Pancreas (tissue), 10 donors: ENCODE measurements at places on chromosomes 3 and 15.

GRCh38 chr3:161295325-161295724 is 74.2 kb downstream of the NMD3 start:
- no peak for DNase-seq

DNA sequence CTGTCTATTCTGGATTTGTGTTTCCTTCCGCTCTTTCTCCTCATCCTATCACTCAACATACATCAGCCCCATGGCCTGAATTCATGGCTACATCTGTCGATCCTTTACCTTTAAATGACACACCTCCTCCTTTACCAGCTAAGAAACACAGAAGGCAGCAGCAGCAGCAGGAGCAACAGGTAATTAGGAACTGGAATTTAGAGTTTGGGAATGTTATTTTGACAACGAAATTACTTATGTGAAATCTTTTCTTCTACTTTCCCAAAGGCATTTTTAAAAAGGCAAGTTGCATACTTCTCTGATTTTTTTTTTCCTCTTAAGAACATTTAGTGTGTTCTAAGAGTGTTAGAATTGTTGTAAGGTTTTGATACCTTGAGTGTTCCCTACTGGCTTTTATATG is 29.1 kb upstream of the ABHD10 start:
- no peak for DNase-seq

- DNase-seq, result peak; percentile 54
Observed at GRCh38 chr3:133943639-133944141, 48.0 kb upstream of the RAB6B start.

DNA sequence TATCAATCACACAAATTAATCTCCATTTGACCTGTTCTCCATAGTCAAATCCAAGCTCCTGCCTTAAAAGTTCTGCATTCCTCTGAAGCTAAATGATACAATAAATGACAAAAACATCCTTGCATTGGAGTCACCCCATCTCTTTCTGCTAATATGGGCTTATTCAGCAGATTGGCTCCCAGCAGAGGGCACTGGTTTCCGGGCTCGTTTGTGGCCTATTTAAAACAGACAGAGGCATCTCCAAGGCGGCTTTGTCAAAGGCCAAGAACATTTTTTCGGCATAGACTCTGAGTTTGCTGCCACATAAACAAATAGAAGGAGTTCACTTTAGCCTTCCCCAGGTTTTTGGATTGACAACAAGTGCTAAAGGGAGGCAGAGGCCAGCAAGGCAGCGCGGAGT is 204.4 kb upstream of the RASGRP1 start:
- DNase-seq, result no peak

GRCh38 chr15:37995461-37996347 is 61.3 kb downstream of the TMCO5A start:
- no peak for DNase-seq

- DNase-seq, result no peak
Observed at GRCh38 chr15:63848879-63849551, 15.3 kb upstream of the HERC1 start.

DNA sequence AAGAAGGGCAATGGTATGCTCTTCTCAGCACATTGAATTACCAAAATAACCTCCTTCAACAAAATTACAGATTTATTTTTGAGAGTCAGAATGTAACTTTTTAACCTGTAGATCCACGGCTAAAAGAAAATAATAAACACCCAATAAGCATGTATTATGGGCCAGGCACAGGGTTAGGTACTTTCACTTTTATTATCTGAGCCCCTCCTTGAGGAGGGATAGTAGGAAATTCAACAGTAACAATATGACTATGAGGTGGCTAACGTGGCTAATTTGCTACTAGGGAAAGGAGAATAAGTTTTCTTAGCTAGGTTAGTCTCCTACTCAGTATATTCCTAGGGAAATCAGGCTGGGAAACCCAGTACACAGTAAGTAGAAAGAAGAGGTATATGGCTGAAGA is 306.9 kb downstream of the GAP43 start:
- no peak for DNase-seq

DNA sequence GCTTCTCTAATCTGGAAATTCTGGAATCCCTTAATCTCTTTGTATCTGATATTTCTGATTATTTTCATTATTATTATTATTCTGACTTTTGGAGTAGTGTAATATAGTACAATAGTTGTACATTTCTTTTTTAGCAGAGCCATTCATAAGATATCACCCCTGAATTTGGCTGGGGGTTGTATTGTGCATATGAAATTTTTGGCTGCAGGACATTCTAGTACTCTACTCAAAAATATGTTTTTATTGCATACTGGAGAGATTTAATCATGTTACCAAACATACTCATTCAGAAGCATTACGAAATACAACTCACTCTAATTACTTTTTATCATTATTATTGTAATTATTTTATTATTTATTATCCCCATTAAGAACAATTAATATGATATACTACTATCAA is 589.7 kb upstream of the KCNMB2 start:
- DNase-seq, result no peak

- no peak for DNase-seq
Observed at GRCh38 chr15:97129674-97130073, 799.2 kb downstream of the NR2F2 start.

- no peak for DNase-seq
Observed at GRCh38 chr3:88189361-88189810, 39.6 kb downstream of the C3orf38 start.

DNA sequence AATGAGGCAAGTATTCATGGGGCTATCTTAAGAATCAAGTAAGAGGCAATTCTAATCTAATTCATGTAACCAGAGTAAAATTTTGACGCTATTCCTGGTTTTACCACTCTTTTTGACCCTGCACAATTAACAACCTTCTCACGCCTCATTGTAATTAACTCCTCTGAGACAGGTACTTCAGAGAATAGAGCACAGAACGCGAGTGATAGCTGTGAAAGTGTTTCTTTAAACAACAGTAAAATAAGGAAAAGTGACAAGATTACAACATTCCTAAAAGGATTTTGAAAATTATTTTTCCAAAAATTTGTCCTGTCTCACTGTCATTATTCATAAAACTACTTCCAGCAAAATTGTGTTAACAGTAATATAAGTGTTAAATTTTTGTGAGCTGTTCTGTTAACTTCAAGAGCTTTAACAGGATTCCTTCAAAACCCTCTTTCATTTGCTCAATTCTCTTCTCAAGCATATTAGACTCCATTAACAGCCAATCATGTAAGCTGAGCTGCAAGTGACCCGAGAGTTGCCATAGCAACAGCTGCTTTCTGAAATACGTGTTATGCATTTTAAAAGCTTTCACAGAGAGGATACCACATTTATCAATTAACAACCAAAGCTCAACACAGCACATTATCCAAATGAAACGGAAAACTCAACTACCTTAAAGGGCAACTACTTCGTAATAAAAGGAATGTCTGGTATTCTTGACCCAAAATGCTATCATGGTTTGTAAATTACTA is 93.1 kb downstream of the STAG1 start:
- no peak for DNase-seq

GRCh38 chr3:5022187-5022965 is 43.1 kb downstream of the BHLHE40 start:
- DNase-seq, result no peak

DNA sequence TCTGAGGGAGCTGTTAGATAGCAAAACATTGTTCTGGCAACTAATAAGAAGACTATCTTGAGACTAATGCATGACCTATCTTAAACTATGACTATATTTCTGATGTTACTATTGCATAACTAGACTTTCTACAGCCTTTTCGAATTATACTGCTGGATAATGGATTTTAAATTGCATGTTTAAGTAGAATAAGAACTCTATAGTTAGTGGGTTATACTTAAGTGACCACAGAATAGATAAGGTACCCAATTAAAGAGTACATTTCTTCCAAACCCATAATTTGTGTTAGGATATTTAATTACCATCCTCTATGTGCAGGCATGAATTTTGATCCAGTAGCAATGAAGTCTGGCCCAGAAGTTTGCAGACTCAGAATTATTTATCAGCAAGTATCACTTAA is 44.6 kb upstream of the SPPL2A start:
- no peak for DNase-seq

GRCh38 chr3:20773320-20773984 is 587.4 kb upstream of the SGO1 start:
- no peak for DNase-seq

DNA sequence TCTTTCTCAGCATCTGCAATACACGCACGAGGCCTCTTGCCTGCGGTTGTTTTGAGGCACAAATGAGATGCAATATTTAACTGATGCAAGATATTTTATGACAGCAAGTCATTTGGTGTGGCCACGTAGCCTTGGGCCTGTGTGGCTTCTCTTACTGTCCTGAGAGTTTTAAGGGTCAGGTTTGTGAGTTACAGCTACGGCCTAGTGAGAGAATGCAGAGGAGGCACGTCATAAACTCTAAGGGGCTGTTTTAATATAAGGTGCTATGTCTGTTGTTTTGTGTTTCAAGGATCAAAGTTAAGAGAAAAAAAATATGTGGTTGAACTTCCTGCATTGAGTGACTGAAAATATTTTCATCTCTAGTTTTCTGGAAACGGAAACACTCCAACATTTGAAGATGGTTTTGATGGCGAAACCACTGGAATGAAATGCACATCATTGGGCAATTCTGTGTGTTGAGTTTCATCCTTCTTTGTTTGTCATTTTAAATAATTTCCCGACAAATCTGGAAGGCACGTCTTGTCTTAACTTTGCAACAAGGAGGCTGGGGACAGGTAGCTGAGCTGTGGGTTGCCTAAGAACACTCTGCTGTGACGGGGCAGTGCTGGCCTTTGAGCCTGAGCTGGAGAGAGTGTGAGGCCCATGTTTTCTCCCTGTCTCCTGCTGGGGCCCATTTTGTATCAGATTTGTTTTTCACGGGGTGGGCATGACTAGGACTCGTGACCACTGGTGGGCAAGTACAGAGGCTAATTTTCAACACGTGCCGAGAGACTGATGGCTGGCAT is 5.1 kb downstream of the APBA2 start:
- no peak for DNase-seq

- DNase-seq, result no peak
Observed at GRCh38 chr3:54897028-54897711, 30.7 kb downstream of the LRTM1 start.

DNA sequence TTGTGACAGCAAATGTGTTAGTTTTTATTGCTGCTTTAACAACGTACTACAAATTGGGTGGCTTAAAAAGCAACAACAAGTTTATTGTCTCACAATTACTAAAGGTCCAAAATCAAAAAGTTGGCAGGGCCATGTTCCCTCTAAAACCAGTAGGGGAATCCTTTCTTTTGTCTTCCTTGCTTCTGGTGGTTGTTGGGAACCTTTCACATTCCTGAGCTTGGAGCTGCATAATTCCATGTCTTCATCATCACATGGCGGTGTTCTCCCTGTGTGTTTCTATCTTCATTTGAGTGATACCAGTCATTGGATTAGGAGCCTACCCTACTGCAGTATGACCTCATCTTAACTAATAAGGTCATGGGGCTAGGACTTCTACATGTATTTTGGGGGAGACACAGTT is 7.4 kb downstream of the SPRED1 start:
- no peak for DNase-seq

DNA sequence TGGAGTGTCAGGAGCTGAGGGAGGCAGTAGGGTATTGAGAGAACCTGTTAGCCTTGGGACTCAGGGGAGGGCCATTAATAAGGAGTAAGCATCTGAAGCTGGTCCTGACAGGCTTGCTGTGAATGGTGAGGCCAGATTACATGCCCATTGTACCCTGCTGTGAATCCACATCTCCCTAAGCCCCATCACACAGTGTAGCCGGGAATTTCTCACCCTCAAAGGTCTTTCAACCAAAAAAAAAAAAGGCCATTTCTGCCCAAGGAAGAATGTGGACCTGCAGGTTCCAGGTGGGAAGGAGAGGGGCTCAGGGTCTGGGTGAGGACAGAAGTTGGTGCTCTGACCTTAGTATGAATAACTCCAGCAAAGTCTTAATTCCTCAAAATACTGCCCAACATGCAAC is 37.2 kb downstream of the MAGEF1 start:
- DNase-seq, result no peak

DNA sequence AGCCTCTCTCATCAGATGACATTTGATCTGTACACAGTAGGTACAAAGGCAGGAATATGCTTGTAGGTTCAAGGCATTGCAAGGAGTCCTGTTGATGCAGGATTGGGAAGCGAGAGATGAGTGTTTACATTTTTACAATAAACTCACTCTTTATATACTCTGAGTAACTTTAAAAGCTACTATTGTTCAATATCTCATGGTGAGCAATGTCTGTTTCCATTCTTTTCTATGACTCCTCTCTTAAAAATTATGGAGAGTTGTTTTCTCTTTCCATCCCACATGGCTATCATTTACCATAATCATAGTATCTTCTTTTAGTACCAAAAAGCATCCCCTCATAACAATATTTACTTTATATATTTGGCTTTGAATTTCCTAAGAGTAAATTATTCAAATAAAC is 314.0 kb upstream of the CDIN1 start:
- DNase-seq, result no peak

- no peak for DNase-seq
Observed at GRCh38 chr3:146585156-146585555, 20.0 kb downstream of the PLSCR5 start.

DNA sequence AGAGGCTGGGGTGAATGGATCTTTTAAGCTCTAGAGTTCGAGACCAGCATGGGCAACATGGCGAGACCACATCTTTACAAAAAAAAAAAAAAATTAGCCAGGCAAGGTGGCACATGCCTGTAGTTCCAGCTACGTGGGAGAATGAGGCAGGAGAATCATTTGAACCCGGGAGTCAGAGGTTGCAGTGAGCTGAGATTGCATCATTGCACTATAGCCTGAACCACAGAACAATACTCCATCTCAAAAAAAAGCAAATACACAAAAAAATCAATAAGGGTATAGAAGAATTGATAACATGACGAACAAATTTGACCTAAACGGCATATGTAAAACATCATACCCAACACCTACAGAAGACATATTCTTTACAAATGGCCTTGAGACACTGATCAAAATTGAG is 668.4 kb downstream of the MECOM start:
- DNase-seq, result no peak

DNA sequence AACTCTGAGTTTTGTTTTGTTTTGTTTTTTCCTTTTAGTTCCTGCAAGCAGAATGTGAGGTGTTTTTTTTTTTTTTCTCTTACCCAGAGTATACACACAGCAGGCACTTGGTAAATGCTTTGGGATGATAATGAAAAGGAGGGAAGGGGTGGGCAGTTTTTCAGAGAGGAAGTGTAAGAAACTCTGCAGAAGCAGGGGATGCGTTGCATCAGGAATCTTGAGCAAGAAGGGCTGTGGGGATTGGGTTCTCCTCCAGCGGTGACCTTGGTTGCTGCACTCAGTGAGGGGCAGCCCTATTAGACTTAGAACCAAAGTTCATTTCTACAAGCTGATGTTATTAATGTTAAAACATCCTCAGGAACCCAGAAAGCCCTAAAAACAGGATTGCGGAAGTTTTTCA is 32.2 kb upstream of the TMEM158 start:
- DNase-seq, result no peak
